ENCODE measurements at places on chromosomes 4 and X. TPM values are rescaled to one million over a fixed set of nuclear protein-coding genes. Genes with fewer than 3 reads are reported as not detected.

Gene FHDC1
- total RNA-seq = 0.10 TPM

Gene RASL11B
- total RNA-seq = not detected

Gene TMSB15B
- 8.7 TPM for total RNA-seq

Gene RRAGB
- 7.3 TPM for total RNA-seq

GRCh38 chr4:7120341-7120740, 52.5 kb upstream of the GRPEL1 start:
- no peaks in the 10 kb centered on the region for H3K36me3 ChIP-seq
- no peaks in the 10 kb centered on the region for H3K4me1 ChIP-seq
- no peak overlapping the region for H3K4me3 ChIP-seq
- H3K27ac ChIP-seq = no peak overlapping the region
- H3K27me3 ChIP-seq = peaks cover 2% of the 10 kb centered on the region

DNA sequence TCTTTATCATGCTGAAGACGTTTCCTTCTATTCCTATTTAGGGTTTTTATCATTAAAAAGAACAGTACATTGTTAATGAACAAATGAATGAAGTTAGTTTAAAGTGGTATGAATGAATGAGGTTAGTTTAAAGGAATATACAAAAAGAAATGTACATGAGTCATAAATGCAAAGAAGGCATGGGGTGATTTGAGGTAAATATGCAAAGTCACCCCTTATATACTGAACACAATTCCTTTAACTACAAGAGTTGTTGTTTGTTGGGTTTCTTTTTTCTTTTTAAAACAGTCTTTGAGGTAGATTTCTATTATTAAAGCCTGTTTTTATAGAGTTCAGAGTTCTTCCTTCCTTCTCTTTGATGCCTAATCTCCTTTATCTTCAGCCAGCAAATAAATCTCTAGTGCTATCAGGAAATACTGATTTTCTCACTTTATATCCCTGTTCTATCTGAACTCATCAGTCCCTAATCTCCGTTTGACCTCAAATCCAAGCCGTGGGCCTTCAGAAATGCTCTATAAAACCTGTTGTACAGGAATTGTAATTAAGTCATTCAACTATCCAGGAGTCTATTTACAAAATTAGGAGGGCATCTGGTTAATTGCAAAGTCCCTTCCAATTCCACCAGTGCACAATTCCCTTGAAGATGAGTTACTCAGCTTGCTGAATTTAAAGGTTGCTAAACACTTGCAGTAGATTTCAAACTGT, 31.6 kb upstream of the ABCG2 start:
- H3K27ac ChIP-seq = no peak overlapping the region
- no peaks in the 10 kb centered on the region for H3K36me3 ChIP-seq
- no peak overlapping the region for H3K4me3 ChIP-seq

DNA sequence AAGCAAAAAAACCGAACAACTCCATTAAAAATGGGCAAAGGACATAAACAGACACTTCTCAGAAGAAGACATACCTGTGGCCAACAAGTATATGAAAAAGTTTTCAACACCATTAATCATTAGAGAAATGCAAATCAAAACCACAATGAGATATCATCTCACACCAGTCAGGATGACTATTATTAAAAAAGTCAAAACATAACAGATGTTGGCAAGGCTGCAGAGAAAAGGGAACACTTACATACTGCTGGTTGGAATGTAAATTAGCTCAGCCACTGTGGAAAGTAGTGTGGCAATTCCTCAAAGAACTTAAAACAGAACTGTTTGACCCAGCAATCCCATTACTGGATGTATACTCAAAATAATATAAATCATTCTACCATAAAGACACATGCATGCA, 436.3 kb downstream of the KLHL13 start:
- no peak for DNase-seq
- H3K36me3 ChIP-seq = no peaks in the 10 kb centered on the region
- H3K4me3 ChIP-seq = no peak overlapping the region
- no peak overlapping the region for H3K27ac ChIP-seq
- no peaks in the 10 kb centered on the region for H3K27me3 ChIP-seq

DNA sequence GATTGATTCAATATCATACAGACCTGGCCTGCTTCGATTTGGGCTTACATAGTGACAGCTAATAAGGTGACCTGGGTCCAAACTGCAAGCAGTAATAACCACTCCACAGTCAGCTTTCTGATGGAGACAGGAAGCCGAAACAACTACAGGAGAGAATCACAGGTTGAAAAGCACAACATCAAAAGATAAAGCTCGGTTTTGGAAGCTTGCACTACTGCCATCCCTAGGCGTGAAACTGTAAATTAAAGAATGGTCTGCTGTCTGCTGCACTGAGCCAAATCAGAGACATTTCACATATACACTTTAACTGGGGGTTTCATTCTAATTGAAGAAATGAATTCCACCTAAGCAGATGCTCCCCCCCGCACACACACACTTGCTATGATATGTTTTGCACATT, 116.3 kb downstream of the DHX15 start:
- no peak overlapping the region for H3K27ac ChIP-seq
- H3K4me1 ChIP-seq = peaks cover 34% of the 10 kb centered on the region
- no peaks in the 10 kb centered on the region for H3K36me3 ChIP-seq
- DNase-seq = no peak

- H3K27me3 ChIP-seq = no peaks in the 10 kb centered on the region
- H3K4me1 ChIP-seq = no peaks in the 10 kb centered on the region
- no peak overlapping the region for H3K27ac ChIP-seq
- no peak overlapping the region for H3K4me3 ChIP-seq
- no peak for DNase-seq
- no peaks in the 10 kb centered on the region for H3K36me3 ChIP-seq
These were observed 1432.6 kb upstream of the TENM3 start for GRCh38 chr4:180810581-180810980.

DNA sequence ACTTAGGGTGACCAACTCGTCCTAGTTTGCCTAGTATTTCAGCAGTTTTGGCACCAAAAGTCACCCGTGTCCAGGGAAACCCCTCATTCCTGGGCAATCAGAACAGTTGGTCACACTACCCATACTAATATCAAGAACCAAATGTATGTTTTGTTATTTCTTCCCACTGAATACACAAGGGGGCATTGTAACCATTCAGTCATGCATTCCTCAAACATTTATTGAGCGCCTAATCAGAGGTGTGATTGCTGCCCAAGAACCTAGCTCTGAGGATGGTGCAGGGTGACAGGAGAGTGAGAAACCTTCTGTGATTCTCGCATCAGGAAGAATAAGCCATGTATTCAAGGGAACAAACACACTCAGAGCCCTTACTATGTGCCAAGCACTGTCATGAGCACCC, 69.8 kb upstream of the RAI2 start:
- H3K4me3 ChIP-seq = no peak overlapping the region
- no peaks in the 10 kb centered on the region for H3K27me3 ChIP-seq
- no peaks in the 10 kb centered on the region for H3K4me1 ChIP-seq
- H3K27ac ChIP-seq = no peak overlapping the region
- H3K36me3 ChIP-seq = no peaks in the 10 kb centered on the region
- DNase-seq = no peak

DNA sequence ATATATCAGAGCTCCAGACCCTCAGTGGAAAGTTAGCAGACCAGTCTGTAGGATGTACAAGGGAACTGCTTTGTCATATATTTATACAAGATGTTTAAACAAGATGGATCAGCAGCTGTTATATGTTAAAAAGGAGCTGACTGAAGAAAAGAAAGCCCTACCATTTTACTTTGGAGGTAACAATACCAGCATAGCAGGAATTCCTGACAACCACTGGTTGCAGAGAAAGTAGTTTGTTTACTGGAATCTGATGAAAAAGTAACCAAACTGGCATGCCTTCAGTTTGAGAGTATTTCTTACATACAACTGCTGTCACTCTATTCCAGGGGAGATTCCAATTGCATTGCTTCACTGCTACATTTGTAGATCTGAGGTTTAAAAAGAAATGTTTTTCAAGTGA, 49.5 kb upstream of the GABRQ start:
- H3K27me3 ChIP-seq = no peaks in the 10 kb centered on the region
- no peak overlapping the region for H3K4me3 ChIP-seq
- H3K36me3 ChIP-seq = no peaks in the 10 kb centered on the region
- DNase-seq = no peak
- no peaks in the 10 kb centered on the region for H3K4me1 ChIP-seq

DNA sequence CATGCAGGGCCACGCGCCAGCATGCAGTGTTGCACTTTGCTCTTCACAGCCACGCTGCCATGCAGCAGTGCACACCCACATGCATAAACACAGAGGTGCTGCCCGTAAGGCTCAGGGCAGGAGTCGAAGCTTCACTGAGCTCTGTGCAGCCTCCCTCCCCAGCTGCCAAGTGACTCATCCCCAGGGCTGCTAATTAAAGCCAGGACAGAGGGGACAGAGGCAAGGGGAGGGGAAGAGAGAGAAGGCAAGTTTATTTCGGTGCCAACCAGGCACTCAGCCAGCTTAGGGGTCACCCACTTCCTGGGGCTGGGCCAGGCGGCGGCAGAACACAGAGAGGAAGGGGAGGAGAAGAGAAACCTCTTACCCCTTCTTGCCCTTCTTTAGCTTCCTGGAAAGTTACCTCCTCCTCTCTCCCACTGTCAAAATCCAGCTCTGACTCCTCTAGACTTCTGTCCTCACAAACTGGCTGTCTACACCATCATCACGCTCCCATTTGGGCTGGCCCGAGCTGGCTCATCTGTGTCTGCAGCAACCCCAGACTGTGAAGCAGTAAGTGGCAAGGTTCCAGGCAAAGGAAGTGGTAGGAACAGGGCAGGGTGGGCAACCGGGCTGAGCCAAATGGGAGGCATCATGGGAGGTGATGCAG, 6.2 kb upstream of the IQSEC2 start:
- no peaks in the 10 kb centered on the region for H3K27me3 ChIP-seq
- H3K4me3 ChIP-seq = peak overlapping the region; percentile 77
- peak overlapping the region; percentile 88 for H3K27ac ChIP-seq
- H3K4me1 ChIP-seq = peaks cover 35% of the 10 kb centered on the region
- peak; percentile 14 for DNase-seq

DNA sequence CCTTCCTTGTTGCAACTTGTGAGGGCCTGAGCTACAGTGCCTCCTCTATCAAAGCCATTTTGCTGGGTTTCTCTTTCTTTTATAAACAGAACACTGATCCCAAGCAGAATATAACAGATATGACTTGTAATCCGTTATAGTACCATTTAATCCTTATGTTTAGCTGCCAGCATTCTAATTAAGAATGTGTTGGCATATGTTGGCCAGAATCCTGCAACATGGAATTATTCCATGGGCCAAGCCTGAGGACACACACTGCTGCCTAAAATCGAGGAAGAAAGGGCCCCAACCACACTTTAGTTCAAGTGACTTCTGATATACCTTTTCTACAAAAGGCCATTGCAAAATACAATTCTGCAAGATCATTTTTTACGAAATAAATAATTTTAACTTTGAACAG, 28.0 kb downstream of the PALLD start:
- H3K4me1 ChIP-seq = no peaks in the 10 kb centered on the region
- no peak overlapping the region for H3K4me3 ChIP-seq
- H3K27ac ChIP-seq = no peak overlapping the region
- no peaks in the 10 kb centered on the region for H3K36me3 ChIP-seq
- peaks cover 16% of the 10 kb centered on the region for H3K27me3 ChIP-seq
- no peak for DNase-seq

DNA sequence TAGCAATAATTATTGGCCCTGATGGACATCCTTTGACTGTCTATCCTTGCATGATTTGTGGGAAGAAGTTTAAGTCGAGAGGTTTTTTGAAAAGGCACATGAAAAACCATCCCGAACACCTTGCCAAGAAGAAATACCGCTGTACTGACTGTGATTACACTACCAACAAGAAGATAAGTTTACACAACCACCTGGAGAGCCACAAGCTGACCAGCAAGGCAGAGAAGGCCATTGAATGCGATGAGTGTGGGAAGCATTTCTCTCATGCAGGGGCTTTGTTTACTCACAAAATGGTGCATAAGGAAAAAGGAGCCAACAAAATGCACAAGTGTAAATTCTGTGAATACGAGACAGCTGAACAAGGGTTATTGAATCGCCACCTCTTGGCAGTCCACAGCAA, 60.7 kb downstream of the ZFX start:
- no peak overlapping the region for H3K27ac ChIP-seq
- no peak for DNase-seq
- no peaks in the 10 kb centered on the region for H3K27me3 ChIP-seq
- no peaks in the 10 kb centered on the region for H3K4me1 ChIP-seq

DNA sequence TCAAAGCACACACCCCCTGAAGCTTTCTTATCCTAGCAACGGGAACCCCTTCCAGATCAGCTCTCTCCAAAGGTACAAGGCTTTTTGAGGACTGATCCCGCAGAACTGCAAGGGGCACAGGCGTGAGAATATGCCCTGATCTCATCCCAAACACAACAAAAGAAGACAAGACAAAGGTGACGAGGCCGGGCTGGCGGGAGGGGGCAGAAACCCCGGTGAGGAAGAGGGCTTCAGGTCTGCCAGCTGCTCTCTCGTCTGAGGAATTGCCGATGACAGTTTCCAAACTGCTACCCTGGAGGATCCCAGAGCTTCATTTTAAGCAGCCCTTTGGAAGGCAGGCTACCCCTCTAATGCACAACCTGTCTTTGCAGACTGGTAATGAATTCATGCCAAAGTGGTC, 3.4 kb downstream of the HCFC1 start:
- peak overlapping the region; percentile 100 for H3K4me3 ChIP-seq
- no peak for DNase-seq
- H3K36me3 ChIP-seq = peaks cover 33% of the 10 kb centered on the region
- peaks cover 32% of the 10 kb centered on the region for H3K4me1 ChIP-seq
- H3K27ac ChIP-seq = peak overlapping the region; percentile 90
- H3K27me3 ChIP-seq = no peaks in the 10 kb centered on the region

DNA sequence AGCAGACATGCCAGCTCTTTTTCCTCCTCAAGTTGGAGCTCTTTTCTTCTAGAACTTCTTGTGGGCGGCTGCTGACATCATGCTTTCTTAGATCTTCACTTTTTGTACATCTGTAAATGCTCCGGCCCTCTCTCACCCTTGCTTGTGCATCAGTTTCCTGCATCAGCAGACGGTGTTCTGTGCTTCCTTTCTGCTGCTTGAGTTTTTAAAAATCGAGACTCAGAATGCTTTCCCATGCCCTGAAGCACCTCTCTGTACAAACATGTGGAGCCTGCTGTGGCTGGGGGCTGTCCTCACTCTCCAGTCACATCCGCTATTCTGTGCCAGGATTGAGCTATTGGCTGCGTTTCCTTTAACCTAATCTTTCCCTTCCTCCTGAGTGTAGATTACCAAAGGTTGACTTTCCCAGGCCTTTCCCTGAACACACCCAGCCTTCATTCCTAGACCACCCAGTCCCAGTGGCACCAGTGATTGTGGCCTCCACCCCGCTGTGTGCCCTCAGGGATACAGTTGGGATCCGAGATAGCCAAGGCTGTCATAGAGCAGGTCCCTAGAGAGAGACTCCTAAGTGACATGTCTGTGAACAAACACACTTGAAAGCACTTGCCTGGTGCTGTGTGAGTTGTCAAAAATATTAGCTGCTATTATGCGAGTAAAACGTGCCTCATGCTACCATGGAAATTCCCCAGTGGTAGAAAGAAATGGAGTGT, 41.9 kb downstream of the TNIP2 start:
- H3K4me3 ChIP-seq = no peak overlapping the region
- DNase-seq = peak; percentile 58
- H3K4me1 ChIP-seq = peaks cover 19% of the 10 kb centered on the region
- H3K27me3 ChIP-seq = no peaks in the 10 kb centered on the region

Measured in activated CD4-positive, alpha-beta T cell treated with anti-CD3 and anti-CD28 coated beads, Interleukin-2, amount 10 ng/mL, durations not matched to agents 7 days and 5 days (primary cell).